ENCODE measurements at places on chromosomes 6 and 20.

DNA sequence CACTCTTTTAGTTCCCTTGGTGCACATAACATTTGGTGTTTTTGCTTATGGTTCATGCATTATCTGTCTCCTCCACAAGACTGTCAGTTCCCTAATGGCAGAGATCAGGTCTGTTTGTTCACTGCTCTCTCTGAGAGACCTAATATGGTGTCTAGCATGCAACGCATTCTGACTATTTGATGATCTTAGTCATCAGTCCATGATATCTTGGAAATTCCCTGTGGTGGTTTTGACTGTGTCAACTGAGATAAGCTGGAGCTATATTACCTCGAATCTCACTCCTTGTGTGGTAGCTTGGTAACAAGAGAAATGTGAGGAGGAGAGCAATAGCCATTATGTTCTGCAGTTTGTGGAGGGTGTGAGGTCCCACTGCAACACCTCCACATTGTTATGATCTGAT is 229.8 kb downstream of the FRK start:
- DNase-seq, result no peak

- no peak for DNase-seq
These were observed 15.6 kb downstream of the GTSF1L start for GRCh38 chr20:43711098-43711654.

DNA sequence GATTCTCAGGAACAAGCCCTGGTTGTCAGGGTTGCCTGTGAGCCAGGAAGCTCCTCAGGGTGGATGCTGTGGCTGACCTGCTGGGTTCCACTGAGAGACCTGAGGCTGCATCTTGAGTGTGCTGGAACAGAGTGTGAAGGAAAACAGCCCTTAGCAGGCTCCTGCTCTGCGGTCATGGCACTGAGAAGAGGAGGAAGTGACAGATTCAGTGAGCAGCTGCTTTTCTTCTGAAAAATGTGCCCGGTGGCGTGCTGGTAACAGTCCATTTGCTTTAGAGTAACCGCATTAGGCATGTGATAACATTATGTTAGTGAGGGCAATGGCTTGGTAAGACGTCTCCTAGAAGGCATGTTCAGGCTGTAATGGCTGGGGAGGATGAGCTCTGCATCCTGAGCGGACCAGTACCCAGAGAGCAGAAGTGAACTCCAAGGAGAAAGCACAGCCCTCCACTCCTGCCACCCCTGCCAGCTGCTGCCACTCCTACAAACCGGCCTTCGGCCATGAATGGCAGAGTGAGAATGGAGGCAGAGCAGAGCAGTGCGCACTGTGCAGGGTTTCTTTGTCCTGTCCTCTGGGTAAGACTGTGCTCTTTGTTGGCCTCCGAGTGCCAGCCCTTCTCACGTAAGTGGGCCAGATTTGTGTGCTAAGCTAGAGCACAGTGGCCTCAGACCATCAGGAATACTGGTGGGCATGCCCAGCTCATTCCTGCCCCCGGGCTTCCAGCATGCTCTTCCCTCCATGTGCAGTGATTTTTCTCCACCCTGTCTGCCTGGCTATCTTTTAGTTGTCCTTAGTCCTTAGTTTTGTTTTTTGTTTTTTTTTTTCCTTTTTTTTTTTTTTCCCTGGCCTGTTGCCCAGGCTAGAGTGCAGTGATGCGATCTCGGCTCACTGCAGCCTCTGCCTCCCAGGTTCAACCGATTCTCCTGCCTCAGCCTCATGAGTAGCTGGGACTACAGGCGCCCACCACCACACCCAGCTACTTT is 98.1 kb upstream of the VSTM2L start:
- no peak for DNase-seq

- no peak for DNase-seq
These were observed 301.0 kb downstream of the HACE1 start for GRCh38 chr6:104558746-104559145.

GRCh38 chr6:38178584-38178886 is 359.0 kb downstream of the ZFAND3 start:
- no peak for DNase-seq

- DNase-seq, result no peak
These were observed 171.2 kb upstream of the OLIG3 start for GRCh38 chr6:137665342-137665934.

DNA sequence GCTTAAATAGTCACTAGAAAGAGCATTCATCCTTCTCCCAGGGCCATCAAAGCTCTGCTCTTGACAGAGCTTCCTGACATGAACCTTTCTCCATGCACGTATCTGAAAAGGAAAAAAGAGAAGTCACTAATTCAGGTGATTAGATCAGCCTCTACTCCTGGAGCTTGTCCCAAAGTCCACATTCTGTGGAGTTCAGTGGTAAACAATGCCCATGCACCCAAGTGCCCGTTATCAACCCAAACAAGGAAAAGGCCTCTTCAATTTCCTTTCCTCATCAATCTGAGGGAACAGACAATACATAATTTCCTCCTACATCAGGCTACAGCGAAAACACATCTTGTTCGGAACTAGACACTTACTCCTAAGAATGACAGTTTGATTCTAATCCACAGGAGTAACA is 129.2 kb upstream of the PCSK2 start:
- DNase-seq, result no peak
